ENCODE measurements at places on chromosomes 7 and 10.

DNA sequence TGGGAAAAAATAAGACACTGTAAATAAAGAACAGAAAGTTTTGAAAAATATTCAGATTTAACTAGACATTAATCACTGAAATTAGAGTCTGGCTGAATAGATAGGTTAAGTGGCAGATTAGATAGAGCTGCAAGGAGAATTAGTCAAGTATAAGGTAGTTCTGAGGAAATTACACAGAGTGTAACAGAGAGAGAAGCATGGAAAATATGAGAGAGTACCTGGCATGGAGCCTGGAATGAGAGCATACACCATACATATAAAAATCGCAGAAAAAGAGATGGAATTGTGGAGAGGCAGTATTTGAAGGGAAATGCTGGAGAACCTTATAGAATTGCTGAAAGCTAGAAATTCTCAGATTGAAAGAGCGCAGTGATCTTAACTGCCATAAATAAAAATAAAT, 46.9 kb downstream of the ZNRF2 start:
- DNase-seq, result no peak

GRCh38 chr10:12350167-12350872, 973 bp downstream of the CAMK1D start:
- no peak for DNase-seq

DNA sequence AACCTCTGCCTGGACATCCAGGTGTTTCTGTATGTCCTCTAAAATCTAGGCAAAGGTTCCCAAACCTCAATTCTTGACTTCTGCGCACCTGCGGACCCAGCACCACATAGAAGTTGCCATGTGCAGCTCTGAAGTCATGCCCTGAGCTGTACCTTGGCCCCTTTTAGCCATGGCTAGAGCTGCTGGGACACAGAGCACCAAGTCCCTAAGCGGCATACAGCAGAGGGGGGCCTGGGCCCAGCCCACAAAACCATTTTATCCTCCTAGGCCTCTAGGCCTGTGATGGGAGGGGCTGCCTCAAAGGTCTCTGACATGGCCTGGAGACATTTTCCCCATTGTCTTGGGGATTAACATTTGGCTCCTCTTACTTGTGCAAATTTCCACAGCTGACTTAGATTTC, 14.6 kb downstream of the TMEM243 start:
- DNase-seq, result no peak

- no peak for DNase-seq
Observed at GRCh38 chr10:47458466-47459154, 25.3 kb downstream of the ANXA8 start.

- DNase-seq, result no peak
Observed at GRCh38 chr7:80614851-80615271, 23.6 kb upstream of the CD36 start.

DNA sequence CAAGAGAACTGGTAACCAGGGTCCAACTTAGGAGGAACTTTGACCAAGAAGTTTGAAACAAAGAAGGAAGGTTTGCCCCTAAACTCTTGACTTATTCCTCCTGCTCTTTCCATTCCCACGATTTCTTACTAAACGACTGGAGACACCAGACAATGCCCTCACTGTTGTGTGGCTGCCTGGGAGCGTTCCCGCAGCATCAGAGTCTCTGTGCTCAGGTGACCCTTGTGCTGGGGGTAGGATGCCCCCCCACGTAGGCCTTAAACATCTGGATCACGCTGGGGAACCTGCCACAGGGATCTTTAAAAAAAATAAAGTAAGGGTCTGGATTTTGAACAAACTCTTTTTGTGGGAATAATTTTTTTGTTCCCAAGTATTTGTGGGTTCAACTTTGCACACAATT, 30.1 kb upstream of the CTBP2 start:
- DNase-seq, result no peak

DNA sequence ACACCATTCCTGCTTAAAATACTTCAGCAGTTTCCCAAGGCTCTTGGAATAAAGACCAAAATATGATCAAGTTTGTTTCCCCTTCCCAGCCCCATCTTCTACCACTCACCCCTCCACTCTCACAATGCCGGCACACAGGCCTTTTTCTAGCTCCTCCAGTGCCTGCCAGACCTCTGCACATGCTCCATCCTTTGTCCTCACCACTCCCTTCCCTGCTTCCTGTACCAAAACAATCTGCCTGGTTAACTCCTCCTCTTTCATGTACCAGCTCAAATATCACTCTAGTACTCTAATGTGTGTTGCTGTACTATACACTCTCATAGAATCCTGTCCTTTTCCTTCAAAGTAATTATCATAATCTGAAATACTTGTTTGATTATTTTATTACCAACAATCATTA, 19.4 kb downstream of the SCRN1 start:
- no peak for DNase-seq

DNA sequence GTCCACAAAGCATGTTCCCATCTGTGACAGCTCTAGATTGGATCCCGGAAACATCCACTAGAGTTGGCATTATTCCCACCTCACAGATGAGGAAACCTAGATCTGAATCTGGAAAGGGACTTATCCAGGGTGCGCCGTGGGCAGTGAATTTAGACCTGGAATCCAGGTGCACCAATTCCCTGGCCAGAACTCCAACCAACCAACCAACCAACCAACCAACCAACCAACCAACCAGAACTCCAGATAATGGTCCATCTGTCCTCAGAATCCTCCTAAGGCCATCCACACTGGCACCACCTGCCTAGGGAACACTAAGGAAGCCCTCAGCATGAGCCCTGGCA, 42.0 kb upstream of the ZMIZ1 start:
- DNase-seq, result no peak

DNA sequence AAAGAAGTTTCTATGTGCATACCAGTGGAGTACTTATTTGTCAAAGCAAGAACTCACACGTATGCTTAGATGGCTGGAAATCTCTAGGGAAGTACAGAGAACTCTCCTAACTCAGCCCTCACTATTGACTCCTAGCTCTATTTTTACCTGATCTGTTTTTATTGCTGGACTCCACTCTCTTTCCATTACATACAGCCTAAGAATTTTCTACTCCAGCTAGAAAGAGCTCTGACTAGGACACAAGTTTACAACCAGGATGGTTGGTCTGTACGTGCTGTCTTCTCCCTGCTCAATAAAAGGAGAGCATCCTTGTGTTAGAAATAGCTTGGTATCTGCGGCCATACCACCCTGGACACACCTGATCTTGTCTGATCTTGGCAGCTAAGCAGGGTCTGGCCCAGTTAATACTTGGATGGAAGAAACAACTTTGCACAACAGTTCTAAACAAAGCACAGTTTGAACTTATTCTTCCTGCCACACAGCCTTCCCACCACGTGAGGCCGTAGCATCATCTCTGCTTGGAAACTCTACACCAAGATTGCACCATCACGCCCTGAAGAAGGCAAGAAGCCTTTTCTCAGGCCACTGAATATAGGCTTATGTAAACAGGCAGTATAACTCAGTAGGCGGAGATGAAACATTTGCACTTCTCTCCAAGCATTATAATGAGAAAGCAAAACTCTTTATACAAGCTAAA, 50.7 kb downstream of the KCNMA1 start:
- no peak for DNase-seq

GRCh38 chr10:18190840-18191239, 50.6 kb downstream of the CACNB2 start:
- DNase-seq, result no peak

- DNase-seq, result no peak
Observed at GRCh38 chr10:17712717-17713471, 39.1 kb upstream of the TMEM236 start.

- no peak for DNase-seq
Observed at GRCh38 chr10:113053091-113053490, 103.0 kb downstream of the TCF7L2 start.

GRCh38 chr10:122132331-122132755, 138.8 kb upstream of the BTBD16 start:
- no peak for DNase-seq

- DNase-seq, result no peak
Observed at GRCh38 chr7:139047970-139048369, 12.1 kb upstream of the ZC3HAV1L start.

GRCh38 chr7:55211726-55212125, 153.4 kb upstream of the LANCL2 start:
- DNase-seq, result no peak

- no peak for DNase-seq
Observed at GRCh38 chr10:77633376-77633775, 4.2 kb downstream of the KCNMA1 start.

DNA sequence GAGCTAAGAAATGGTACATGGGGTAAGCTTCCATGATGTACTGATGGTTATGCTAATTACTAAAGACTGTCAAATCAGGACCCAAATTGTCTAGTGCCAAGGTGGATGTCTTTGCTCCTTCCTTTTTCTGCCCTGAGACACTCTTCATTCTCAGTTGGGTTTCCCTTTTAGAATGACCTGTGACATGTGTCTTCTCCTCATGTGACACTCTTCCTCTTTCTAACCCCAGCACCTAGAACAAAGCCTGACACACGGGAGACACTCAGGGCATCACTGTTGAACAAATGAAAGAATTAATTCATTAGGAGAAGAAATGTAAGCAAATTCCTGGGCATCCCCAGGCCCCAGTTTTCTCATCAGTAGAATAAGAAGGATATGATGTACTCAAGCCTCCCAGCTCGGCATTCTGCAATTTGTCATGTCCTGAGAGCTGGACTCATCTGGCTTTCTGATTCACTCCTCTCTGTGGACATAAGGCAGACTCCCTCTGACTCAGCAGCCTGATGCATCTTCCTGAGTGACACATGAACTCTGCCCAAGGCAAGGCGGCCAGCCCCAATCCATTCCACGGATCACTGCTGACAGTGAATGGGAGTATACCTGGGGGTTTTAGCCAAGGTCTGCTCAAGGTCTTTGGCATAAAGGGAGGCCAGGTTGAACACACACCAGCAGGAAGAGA, 473.8 kb downstream of the KCNMA1 start:
- no peak for DNase-seq

- DNase-seq, result no peak
Observed at GRCh38 chr7:93629291-93629801, 54.8 kb upstream of the CALCR start.

GRCh38 chr7:158495786-158496185, 91.8 kb downstream of the PTPRN2 start:
- no peak for DNase-seq

DNA sequence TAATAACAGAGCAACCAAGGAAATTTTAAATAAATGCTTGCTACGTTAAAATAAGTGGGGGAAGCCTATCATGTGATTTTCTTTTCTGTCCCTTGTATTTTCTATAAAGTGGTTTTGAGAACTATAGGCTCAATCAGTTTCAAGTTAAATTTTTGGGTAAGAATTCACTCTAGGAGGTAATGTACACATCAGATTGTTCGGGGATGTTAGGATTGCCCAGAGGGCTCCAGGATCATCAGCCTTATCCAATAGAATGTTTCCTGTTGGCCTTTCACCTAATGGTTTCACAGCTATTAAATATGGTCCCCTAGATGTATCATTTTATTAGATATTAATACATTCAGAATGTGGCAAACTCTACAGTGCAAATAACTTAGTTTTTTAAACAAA, 438.4 kb upstream of the NPVF start:
- no peak for DNase-seq

DNA sequence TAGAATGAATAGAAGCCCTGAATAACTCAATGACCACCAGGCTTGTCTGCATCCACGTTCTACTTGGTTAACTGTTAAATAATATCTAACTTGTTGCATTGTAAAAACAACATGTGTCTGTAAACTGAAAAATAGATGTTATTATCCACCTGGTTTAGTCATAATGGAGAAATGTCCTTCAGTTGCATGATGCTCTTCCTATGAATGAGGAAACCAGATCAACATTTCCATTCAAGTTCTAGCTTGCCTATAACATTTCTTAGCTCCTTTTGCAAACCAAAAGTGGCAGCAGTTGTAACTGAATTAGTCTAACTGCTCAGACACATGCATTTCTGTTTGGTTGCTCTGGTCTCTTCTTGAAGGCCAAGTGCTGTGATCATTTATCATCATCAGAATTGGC, 62.9 kb upstream of the BET1 start:
- DNase-seq, result no peak

- no peak for DNase-seq
Observed at GRCh38 chr7:3019801-3020200, 23.9 kb downstream of the CARD11 start.

- DNase-seq, result no peak
Observed at GRCh38 chr10:97475936-97476594, 22.2 kb downstream of the MMS19 start.

- no peak for DNase-seq
Observed at GRCh38 chr7:70710651-70711050, 421.3 kb upstream of the GALNT17 start.

DNA sequence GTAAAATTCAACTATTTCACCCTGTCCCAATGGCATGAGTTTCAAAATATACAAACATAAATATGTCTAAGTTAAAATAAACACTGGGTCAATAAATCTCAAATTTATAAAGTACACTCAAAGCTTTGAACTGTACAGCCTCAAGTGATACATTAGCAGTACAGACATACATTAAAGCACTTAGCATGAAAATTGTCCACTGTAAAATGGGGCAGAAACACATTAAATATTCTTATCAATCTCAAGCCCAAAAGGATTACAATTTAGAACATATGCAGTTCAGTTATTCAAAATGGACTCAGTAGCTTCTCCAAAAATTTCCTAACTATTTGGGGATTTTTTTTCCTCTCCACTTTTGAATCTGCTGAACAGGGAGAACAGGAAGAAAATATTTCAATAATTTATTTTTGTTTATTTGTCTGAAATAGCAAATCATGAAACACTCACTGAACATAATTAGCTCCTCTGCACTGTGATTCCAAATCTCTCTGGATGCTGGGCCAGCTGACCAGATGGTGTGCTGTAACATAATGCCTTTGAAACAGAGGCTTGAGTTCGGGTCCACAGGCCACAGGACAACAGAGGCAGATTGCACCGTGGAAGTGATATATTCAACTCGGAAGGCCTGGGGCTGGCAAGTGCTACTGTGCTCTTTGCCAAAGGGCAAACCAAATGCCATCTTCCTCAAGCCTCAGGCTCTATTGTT, 248.9 kb upstream of the LRRN3 start:
- no peak for DNase-seq

DNA sequence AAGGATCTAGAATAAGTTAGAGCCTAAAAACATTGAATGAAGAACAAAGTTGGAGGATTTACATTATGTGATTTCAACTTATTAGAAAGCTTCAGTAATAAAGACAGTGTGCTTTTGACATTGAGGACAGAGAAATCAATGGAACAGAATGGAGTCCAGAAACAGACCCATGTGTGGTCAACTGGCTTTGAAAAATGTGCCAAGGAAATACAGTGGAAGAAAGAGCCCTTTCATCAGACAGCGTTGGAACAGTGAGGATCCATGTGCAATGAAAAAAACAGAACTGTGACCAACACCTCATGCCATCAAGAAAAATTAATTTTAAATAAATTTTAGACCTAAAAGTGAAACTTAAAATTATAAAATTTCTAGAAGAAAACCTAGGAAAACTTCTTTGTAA, 50.6 kb upstream of the LRRC18 start:
- DNase-seq, result no peak

GRCh38 chr10:114492351-114493037, 88.2 kb upstream of the AFAP1L2 start:
- DNase-seq, result no peak
